HuH-7 (cell line): ENCODE measurements at places on chromosomes 16 and 17.
A peak's percentile ranks its signal among the peaks of the same experiment; 100 is the strongest.

GRCh38 chr16:67995423-67995822, 3.9 kb downstream of the DPEP2 start:
- DNase-seq: no peak

DNA sequence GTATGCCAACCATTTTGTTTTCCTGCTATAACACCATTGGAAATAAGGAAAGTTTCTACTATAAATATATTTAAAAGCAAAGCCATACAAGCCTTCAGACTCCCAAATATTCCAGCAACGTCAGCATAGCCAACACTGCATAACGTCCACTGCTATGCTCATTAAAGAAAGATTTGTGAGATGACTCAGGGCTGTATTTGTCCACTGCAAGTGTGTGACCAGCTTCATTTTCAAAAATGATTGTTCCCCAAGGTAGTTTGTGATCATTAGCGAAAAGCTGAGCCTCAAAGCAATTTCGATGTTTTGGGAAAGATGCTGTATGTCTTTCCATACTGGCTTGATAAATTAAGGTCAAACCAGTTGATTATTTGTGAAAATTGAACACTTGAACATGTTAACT, 14.9 kb upstream of the CCDC182 start:
- DNase-seq: no peak

GRCh38 chr17:48011405-48012150, 26.0 kb downstream of the COPZ2 start:
- DNase-seq: peak; percentile 92

- no peak for DNase-seq
These were observed 6.2 kb upstream of the SMG1 start for GRCh38 chr16:18932243-18932987.

DNA sequence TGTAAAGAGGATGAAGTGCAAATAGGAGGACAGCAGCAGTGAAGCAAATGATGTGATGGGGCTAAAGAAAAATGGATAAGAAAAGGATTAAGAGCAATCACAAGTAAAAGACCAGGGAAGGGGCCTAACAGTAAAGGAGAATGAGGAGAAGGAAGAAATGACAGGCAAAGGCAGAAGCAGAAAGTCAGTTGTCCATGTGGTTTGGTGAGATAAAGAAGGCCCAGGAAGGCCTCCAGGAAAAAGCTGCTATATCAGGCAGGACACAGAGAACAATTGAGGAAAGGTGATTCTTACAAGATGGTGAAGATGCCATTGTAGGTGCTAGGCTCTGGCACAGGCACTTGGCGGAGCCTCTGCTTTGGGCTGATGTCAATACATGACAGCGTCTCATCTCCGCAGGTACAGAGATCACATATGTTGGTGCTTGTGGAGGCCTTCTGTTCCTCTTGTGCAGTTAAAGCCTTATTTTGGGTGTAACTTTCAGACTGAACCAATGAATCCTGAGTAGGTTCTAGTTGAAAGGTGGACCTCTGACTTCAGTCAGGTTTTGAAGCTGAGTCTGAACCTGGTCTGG, 18.1 kb downstream of the RDM1 start:
- DNase-seq: no peak

DNA sequence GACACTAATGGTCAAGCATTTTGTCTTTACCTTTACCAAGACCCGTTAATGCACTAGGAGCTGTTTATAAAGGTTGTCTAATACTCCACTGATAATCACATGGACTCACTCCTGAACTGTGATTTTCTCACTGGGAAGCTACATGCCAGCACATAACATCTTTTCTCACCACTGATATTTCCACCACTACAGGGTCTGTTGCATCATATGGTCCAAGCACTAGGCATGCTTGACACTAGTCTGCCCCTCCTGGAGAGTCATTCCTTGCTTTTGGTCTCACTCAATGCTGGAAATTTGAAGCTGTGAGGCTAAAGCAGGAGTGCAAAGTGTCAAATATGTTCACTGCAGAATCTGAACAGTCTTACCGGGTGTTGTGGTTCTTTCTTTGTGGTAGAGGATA, 1576.8 kb downstream of the CDH8 start:
- no peak for DNase-seq

GRCh38 chr17:34305606-34306005, 13.6 kb upstream of the CCL8 start:
- DNase-seq: no peak

GRCh38 chr17:66167189-66167815, 24.6 kb downstream of the CEP112 start:
- DNase-seq: no peak

DNA sequence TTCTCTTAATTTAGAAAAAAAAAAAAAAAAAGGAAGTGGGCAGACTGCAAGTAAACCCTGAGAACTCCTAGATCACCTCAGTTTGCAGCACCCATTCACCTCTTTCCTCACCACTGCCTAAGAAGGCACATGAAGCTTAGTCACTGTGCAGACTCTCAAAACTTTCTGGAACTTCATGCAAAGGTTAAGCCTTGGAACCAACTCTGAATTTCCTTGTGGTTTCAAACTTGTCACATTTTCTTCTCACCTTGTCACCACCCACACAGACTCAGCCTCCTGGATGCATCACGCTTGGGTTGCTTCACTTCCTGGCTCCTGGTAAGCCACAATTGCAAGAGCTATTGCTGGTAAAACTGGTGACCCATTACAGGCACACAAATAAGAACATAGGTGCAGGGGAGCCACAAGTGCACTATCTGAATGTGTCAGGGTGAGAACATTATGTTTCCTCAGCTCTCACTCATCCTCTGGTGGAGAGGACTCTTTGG, 15.0 kb upstream of the CPD start:
- DNase-seq: no peak

GRCh38 chr16:75535901-75536300, at the start of gene CHST5:
Gene CHST5 (minus strand): TSS chr16:75536108. CDS start chr16:75530384, 5,724 bp downstream.
- DNase-seq: no peak

DNA sequence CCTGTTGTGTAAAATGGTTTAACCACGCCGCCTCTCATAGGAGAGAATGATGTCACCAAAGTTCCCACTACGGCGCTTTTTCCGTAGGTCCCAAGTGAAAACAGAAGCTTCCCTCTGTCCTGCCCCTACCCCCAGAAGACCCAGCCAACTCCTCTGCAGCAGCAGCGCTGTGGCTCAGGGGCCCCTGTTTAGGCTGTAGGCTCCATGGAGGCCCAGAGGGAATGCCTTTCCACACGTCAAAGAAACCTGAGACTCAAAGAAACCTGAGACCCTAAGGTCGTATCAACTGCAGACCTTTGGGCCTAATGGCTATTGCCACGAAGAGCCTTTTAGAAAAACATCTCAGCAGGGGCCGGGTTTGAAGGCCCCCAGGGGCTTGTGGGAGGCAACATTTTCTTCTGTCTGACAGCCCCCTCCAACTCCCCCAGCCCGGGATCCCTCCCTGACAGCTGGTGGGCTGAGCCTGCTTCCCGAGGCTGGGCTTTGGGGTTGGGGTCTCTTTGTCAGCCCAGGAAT, 43.1 kb upstream of the MEAK7 start:
- DNase-seq: no peak

- no peak for DNase-seq
These were observed 105.8 kb upstream of the SDK2 start for GRCh38 chr17:73749928-73750605.

DNA sequence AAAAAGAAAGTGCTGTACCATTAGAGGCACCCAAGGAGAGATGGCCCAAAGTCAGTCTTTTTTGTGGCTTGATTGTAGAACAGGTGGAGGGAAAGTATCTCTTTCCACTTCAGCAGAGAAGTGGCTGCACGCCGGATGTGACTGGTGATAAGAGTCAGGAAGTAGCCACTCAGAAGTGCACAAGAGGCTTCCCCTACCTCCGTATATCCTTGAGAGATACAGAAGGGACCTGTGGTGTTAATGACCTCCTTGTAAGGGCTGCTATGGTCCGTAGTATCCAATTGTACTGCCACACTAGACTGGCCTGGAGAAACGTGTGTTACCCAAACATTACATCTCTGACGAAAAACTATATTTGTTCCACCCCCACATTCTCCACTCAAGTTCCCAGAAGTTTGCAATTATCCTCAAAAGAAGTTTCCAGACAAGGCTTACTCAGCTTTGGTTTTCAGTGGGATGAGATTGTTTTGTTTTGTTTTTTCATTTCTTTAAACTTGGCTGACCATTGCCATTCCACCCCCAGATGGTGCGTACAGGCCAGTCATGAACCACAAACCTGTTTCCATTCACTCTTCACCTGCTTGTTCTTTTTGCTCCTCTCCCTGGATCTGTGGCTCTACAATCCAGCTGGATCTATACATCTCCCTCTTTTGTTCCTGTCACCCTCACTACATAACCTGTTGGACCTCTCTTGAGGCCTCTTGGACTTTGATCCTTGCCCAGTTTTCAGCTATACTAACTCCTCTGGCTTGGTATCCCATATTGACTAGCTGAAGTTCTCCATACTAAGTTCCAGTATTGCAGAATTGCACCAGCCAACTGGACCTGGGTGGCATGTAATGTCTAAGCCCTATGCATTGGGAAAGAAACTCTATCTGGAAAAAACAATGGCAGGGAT, 20.7 kb upstream of the MED13 start:
- DNase-seq: no peak

- no peak for DNase-seq
These were observed 28.7 kb downstream of the CCR7 start for GRCh38 chr17:40536295-40537171.

GRCh38 chr16:88926374-88926990, 50.5 kb downstream of the CBFA2T3 start:
- no peak for DNase-seq

DNA sequence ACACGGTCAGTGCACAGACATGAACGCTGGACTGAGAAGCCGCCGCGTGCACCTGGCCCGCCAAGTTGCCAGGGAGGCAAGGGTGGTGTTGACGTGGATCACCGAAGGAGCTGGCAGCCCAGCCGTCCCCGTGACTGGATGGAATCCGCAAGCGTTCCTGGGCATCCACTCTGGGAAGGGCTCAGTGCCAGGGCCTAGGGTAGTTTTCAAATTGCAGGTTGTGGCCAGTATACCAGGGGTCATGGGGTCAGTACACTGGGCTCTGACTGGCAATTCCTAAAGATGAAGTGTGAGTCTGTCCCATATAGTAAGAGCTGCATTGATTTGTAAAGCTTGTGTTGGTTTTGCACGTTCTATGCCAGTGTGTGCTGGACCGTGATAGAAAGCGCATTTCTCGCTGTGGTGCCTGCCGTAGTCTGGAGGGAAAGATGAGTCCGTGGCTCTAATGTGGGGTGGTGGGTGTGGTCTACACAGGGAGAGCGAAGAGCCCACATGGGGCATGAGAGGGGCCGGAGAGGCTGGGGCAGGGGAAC, 21.1 kb upstream of the METRNL start:
- no peak for DNase-seq

- no peak for DNase-seq
These were observed 202.4 kb downstream of the AXIN2 start for GRCh38 chr17:65359016-65359415.

- no peak for DNase-seq
These were observed 103.5 kb downstream of the PLCG2 start for GRCh38 chr16:81882559-81882958.

DNA sequence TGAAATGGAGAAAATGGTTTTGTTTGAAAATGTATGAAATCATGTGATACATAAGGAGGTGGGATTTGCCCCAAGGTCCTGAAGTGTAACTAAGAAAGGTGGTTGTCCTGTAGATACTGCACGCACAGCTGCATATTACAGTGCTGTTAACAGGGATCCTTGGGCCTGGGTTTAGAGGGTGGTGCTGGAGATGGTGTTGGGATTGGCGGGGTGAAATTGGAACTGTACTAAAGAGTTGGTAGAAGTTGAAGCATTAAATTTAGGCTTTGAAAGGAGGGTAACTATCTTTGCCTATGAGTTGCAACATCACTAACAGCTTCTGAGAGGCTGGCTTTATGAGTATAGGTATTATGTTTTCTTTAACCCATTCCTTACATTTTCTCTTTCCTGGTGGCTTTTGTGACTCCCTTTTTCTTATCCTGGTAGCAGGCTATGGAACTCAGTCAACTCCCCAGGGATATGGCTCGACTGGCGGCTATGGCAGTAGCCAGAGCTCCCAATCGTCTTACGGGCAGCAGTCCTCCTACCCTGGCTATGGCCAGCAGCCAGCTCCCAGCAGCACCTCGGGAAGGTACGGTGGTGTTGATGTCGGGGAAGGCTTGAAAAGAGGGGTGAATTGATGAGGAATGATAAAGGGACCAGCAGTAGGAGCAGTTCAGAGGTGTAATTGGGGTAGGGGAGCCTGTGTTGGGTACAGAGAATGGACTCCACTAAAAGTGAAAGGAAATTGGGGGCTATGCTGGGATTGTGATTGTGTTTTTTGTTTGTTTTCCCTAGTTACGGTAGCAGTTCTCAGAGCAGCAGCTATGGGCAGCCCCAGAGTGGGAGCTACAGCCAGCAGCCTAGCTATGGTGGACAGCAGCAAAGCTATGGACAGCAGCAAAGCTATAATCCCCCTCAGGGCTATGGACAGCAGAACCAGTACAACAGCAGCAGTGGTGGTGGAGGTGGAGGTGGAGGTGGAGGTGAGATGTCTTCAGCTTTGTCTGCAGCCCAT, 3.8 kb downstream of the FUS start:
- DNase-seq: no peak

DNA sequence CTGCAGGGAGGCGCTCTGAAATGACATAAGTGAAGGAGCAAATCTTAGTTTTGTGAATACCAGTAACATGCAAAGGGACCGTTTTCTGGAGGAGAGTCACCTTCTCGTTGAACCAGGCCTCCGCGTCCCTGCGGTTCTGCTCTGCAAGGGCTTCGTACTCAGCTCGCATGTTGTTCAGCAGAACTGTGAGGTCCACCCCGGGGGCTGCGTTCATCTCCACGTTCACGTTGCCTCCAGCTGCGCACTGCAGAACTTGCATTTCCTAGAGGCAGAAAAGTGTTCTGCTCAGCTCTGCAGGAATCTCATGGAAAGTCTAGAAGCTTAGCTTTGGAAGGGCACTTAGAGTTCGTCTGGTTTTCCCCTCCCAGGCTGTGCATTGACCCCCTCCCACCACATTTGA, 4.1 kb downstream of the KRT25 start:
- DNase-seq: no peak

DNA sequence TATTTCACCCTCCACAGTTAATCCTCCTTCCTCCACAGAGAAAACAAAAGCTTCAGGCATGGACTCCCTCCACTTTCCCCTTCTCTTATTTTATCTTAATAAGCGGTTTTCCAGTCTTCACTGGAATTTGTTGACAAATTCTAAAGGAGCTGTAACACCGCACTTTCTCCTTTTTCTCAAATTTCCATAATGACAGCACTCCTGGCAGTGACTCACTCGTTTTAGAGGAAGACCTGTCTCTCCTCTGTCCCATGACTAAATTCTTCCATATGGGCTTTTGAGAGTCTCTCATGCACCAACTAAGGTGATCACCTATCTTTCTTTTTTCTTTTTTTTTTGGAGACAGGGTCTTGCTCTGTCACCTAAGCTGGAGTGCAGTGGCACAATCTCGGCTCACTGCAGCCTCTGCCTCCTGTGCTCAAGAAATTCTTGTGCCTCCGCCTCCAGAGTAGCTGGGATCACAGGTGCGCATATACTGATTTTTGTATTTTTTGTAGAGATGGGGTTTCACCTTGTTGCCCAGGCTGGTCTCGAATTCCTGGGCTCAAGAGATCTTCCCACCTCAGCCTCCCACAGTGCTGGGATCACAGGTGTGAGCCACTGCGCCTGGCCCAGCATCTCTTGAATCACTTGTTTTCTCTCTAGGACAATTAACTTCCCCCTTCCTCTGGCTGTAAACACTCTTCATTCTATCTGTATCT, 7.7 kb downstream of the ITGAM start:
- no peak for DNase-seq

GRCh38 chr17:67542219-67543114, 165.4 kb downstream of the PITPNC1 start:
- DNase-seq: no peak
